Stimulated activated CD4-positive, alpha-beta T cell treated with anti-CD3 and anti-CD28 coated beads, Interleukin-15, amount 100 ng/mL, for 48 hours (primary cell): ENCODE measurements at places on chromosomes 2 and 18.

DNA sequence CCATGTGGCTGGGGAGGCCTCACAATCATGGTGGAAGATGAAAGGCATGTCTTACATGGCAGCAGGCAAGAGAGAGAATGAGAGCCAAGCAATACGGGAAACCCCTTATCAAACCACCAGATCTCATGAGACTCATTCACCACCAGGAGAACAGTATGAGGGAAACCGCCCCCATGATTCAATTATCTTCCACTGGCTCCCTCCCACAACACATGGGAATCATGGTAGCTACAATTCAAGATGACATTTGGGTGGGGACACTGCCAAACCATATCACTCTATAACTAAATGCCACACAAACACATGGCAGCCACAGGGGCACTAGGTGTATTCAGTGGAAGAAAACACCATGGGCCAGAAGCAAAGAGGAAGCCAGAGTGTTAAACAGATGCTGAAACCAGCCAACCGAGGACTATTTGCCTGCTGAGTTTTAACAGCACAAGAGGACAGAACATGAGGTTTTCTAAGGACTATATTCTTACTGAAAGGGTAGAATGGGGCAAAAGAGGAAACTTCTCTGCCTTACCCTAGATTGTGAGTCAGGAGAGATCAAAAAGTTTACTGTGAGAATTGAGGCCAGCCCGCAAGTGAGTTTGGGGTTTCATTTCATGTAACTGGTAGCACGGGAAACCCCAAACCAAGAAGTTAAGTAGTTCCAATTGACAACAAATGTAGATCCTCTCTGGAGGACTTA is 49.2 kb downstream of the SIGLEC15 start:
- peak; percentile 54 for DNase-seq

DNA sequence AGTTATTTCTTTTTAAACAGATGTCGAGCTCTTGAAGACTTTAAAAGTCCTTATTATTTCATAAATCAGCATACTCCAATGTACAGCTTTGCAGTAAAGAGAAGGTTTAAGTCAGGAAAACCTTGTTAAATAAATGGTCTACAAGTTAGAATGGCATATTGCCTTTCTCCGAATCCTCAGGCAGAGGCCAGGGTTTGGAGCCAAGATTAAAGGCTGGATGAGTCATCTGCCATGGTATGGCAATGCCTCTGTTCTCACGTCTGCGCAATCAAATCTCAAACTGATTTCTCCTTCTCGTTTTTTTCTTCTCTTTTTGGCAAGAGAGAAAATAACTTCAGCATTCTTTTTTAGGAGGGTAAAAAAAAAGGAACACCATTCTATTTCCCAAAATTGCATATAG is 5.6 kb upstream of the KCNJ3 start:
- no peak for DNase-seq

GRCh38 chr18:21903709-21904108 is 163.1 kb downstream of the MIB1 start:
- DNase-seq, result no peak

- no peak for DNase-seq
Observed at GRCh38 chr2:20755132-20755800, 67.6 kb downstream of the LDAH start.

DNA sequence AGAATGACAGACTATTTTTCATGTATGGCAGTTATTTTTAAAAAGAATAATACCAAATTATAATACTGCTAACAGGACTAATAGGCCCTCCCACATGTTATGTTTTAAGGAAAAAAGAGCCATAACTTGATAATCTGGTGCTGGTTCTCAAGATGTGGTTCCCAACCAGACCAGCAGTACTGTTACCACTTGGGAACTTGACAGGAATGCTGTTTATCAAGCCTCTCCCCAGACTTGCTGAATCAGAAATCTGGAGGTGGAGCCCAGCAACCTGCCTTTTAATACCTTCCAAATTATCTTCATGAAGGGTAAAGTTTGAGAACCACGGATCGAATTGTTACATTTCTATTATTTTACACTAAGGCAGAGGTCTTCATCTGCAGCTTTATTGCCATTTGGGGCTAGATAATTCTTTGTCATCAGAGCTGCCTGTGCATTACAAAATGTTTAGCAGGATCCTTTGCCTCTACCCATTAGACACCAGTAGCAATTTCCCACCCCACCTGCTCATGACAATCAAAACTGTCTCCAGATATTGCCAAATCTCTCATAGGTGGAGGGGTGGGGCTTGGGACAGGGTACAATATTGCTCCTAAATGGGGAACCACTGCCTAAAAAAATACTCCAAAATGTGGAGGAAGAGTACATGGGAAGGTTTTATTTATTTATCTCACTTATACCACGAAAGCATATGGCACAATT is 629.6 kb downstream of the ARHGAP15 start:
- DNase-seq, result no peak
